ENCODE measurements at places on chromosomes 11 and 22.

DNA sequence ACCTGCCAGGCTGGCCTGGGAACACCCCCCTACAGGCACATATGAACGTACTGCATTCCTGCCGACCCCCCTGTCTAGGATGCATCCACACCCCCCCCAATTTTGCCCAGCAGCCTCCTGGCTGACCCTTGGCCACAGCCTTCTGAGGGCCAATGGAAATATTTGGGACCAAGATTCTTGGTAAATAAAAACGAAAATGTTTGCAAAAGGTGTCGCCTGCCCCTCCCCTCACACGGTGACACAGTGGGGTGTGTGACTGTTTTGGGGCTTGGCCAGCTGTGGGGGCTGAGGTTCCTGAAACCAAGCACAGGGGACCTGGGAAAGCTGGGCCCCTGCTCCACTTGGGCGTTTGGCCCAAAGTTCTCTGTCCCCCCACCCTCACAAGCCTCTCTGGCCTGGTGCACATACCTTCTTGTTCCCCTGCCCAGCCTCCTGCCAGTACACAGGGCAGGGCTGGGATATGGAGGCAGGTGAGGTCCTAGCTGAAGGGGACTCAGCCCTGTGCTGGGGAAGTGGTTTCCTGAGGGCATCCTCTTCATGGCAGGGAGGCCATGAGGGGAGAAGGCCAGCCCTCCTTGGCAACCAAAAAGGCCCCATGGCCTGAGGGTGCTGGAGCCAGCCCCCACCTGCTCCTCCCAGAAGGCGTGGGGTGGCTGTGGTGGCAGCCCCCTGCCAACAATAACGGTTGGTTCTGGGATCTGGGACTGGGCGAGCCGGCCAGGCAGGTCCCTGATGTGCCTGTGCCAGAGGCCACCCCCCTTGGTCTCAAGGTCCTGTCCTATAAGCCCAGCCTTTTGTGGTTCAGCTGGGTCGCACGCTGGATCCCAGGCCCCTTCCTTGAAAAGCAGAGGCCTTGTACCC is 2.1 kb upstream of the CRACR2B start:
- no peak for DNase-seq

- no peak for DNase-seq
These were observed 1075.3 kb downstream of the TBC1D22A start for GRCh38 chr22:47837703-47838102.

DNA sequence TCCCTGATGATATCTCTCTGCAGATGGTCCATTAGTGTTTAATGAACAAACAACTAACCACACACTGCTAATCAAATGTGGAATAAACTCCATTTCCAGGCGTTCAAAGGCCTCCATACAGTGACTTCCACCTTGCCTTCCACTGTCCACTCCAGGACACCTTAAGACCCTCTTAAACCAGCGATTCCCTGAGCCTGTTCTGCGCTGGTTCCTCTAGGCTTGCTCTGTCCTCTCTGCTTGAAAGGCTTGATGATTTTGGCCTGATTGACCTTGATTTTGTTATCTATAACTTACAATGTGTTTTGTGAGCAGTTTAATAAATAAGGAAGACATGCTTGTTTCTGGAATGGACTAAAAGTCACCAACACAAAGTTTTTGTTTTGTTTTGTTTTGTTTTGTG is 12.0 kb downstream of the OVCH2 start:
- DNase-seq, result no peak

- DNase-seq, result no peak
These were observed 32.7 kb upstream of the SHANK2 start for GRCh38 chr11:71285111-71285510.

DNA sequence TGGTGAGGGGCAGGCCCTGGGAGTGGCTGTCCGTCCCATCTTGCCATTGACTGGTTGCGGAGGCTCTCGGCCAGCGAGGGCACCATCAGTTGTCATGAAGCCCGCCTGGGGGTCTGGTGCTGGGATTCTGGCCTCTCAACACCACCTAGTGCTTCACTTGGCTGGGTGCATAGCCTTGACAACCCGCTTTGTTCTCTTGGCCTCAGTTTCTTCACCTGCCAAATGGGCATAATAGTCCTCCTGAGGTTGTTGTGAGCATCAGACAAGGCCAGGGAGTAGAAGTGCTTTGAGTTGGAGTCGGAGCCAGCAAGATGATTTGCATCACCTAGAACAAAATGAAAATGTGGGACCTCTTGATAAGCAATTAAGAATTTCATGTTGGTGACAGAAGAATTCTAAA is 1.5 kb upstream of the CACNA1I start:
- DNase-seq, result no peak

- DNase-seq, result no peak
These were observed 8.3 kb upstream of the MMP1 start for GRCh38 chr11:102806296-102806695.

DNA sequence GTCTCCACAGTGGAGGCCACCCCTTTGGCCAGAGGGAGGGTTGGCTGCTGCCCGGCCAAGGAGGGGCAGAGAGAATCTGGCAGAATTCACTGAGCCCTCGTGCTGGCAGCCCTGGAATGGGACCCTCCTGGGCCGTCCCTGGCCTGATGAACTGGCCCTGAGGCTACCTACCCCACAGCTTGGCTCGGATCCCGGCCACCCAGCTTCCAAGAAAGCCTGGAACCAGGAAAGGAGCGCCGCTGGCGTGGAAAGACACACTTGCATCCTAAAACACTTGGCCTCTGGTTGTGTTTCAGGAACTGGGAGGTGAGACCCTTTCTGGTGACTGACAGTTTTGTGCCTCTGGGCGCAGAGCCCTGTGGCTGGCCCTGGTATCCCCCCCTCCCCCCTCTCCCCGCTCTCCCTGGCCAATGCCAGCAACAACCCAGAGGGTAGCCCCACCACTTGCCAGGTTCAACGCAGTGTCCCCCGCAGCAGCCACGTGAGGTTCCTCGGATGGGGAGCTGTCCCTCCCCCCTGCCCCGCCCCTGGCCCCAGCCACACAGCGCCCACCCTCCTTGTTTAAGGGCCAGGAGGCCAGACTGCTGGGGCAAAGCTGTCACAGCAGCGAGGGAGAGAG is 693 bp downstream of the NFAM1 start:
- no peak for DNase-seq

Measured in NCI-H1417 treated with DMSO at 0.1 percent for 48 hours (cell line).